Suppressor macrophage (primary cell): ENCODE measurements at places on chromosomes 1 and 21.

- DNase-seq, result no peak
Observed at GRCh38 chr1:6321205-6321604, 60.3 kb upstream of the GPR153 start.

DNA sequence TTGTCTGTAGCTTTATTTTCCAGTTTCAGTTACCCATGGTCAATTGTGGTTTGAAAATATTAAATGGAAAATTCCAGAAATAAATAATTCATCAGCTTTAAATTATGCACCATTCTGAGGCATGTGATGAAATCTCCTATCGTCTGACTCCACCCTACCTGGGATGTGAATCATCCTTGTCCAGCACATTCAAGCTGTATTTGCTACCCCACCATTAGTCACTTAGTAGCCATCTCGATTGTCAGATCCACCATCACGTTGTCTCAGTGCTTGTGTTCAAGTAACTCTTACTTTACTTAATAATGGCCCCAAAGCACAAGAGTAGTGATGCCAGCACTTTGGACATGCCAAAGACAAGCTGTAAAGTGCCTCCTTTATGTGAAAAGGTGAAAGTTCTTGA is 4.0 kb downstream of the STPG1 start:
- no peak for DNase-seq

- DNase-seq, result no peak
Observed at GRCh38 chr1:183089025-183089639, 65.9 kb downstream of the LAMC1 start.

DNA sequence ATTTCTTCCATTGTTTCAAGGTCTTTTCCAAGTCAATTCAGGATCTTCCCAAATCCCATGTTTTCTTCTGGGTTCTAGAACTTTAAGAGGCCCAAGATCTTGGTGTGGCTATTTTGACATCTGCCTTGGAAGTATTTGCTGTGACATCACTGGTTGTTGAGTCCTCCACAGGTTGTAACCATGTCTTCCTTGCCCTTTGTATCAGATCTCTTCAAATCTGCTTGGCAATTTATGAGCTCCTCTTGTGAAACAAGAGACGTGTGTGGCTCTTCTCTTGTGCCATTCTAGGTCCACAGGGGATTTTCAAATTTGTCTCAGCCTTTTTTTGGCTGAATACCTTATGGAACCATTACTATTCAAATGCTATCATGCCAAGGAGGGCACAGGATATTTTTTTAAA is 60.3 kb upstream of the KCNK2 start:
- DNase-seq, result no peak

GRCh38 chr1:232499188-232499587 is 130.7 kb downstream of the SIPA1L2 start:
- DNase-seq, result no peak

- no peak for DNase-seq
Observed at GRCh38 chr1:151143057-151143435, 3.4 kb downstream of the SEMA6C start.

GRCh38 chr1:213244664-213245091 is 193.6 kb downstream of the RPS6KC1 start:
- DNase-seq, result peak; percentile 58

GRCh38 chr21:44920694-44921604 is at the start of gene ITGB2:
Gene ITGB2 (minus strand): TSS chr21:44920899. CDS start chr21:44910782, 10,117 bp downstream.
- peak; percentile 77 for DNase-seq

GRCh38 chr1:242673652-242674051 is 149.2 kb upstream of the PLD5 start:
- no peak for DNase-seq

GRCh38 chr1:197519741-197520334 is 251.8 kb downstream of the CRB1 start:
- no peak for DNase-seq

DNA sequence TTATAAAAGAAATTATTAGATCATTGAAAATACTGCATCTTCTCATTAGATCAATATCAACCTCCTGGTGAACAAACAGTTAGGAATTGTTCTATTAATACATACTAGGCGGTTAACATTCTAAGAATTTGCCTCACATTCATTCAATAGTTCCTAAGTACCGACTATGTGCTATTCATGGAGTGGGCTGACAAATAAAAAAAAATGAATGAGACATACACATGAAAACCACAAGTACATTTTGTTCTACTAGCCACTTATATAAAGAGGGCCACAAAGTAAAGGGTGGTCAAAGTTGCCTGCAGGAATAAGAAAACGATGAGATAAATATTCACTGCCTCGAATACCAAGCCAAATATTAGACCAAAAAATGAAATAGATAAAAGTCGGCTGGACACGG is 294.4 kb downstream of the SDCCAG8 start:
- no peak for DNase-seq

DNA sequence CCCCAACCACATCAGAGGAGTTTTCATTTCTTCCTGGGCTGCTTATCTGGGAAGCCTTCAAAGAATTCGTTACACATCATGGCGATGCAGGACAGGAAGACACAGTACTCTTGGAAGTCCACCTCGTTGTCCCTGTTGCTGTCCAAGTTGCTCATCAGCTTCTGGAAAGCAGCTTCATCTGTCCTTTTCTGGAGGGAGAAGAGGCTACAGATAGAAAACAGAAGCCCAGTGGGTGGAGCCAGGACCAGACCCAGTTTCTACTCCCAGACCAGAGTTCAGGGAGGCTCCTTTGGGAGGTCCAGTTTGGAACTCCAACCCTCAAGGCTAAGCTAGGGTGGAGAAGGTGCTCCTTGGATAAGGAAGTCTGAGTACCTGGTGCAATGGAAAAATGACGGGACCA is 1.9 kb downstream of the S100A4 start:
- no peak for DNase-seq

DNA sequence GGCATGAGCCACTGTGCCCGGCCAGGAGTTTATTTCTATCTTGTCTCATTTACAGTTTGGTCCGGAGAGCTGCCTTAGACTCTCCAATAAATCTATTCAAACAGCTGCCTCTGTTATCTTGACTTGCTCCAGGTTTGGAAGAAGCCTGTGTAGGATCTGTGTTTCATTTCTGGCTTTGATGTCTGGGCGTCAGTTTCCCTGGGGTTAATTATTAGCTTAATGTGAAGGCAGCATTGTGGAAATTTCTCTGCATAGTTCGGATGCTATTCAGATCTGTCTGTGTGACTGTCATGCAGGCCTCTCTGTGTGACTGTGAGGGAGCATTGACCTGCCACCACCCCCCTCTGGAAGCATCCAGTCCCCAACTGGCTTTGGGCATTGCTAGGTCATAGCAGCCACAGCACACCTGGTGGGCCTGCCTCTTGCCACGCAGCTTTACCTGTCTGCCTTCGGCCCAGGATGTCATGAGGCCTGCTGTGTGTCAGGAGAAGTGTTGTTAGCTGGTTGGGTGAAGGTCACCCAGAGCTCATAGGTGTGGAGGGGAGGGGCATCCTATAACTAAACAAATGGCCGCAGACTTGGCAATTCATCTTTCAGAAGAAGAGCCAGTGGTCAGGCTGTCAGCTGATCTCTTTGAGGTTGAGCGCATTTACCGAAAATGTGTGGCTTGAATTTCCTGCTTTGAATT is 9.8 kb downstream of the IFNGR2 start:
- no peak for DNase-seq

- DNase-seq, result no peak
Observed at GRCh38 chr1:56931211-56931610, 34.6 kb downstream of the C8B start.

GRCh38 chr1:100396651-100397050 is 44.3 kb downstream of the CDC14A start:
- DNase-seq, result no peak

GRCh38 chr1:91325456-91325855 is 79.2 kb downstream of the HFM1 start:
- no peak for DNase-seq

DNA sequence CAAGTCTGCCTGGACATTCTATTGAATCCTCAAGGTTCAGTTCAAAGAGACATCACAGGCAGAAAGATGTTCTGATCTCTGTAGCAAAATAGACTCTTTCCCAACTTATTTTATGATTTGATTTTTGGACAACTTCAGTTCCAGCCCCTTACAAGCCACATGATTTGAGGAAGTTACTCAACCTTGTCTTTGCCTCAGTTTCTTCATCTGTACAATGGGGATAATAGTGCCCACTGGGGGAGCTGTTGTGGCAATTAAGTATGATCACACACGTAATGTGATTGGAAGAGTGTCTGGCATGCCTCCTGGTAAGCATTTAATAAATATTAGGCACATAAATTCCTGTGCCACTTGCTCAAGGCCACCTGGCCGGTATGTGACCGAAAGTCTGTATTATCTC is 130.6 kb downstream of the DAB1 start:
- DNase-seq, result no peak

GRCh38 chr1:23801876-23802275 is 1.3 kb upstream of the GALE start:
- DNase-seq, result no peak

DNA sequence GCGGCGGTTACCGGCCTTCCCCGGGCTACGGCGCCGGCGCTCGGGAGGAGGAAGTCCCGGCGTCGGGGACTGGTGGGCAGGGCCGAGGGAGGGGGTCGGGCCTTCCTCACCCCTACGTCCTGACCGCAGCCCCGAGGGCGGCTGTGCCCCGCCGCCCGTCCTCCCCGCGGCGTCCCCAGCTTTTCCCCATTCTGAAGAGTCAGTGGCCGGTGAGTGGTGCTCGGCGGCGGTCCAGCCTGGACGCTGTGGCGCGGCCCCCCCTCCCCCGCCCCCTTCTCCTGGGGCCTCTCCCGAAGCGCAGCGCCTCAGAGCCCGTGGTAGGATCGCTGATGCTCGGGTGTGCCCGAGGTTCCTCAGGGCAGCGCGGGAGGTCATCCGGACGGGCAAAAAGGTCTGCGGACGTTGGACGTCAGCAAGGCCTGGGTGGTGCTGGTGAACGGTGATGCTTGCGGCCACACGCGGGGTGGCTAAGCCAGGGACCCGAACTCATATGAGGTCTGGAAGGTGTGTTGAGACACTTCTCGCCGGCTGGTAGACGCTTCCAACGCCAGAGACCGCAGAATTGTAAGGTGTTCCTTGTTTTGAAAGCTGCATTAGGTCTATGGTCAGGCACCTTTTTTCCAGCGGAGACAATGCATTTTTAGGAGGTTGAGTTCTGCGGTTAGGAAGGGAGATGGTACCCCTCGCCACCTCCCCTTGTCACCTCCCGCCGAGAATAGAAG is 725 bp downstream of the SLC25A33 start:
- peak; percentile 65 for DNase-seq

- no peak for DNase-seq
Observed at GRCh38 chr1:54500107-54500431, 48.0 kb upstream of the ACOT11 start.

GRCh38 chr1:44642255-44642654 is 32.0 kb downstream of the TMEM53 start:
- DNase-seq, result no peak

- no peak for DNase-seq
Observed at GRCh38 chr1:37464443-37464842, 9.9 kb upstream of the ZC3H12A start.

GRCh38 chr1:210597555-210598134 is 268.9 kb downstream of the HHAT start:
- DNase-seq, result peak; percentile 56

DNA sequence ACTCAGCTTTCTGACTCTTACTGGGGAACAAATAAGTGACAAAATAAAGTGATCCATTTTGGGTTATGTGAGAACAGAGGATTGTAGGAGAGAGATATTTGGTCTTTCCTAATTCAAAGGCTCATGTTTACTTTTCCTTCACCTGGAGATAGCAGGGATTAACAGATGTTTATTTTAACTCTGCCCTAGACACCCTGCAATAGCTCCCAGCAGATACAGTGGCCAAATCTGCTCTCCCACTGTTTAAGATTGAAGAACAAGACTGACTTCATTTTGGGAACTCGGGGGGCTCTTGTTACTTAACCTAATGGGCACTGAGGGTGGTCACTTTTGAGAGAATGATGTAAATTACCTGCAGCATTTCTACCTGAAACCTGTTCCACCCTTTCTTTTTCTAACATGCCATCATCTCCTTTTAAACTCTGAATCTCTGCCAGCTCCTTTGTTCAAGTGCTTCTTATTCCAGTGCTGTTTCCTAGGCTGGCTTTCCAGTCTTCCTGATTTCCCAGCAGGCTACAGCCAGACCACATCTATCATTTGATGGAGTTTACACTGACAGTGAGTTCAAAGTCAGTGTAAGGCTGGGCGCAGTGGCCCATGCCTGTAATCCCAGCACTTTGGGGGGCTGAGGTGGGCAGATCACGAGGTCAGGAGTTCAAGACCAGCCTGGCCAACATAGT is 90.0 kb downstream of the SELENOF start:
- DNase-seq, result no peak

- DNase-seq, result peak; percentile 56
Observed at GRCh38 chr1:59061876-59062275, 235.0 kb upstream of the FGGY start.

GRCh38 chr1:160112357-160112756 is 3.2 kb upstream of the ATP1A2 start:
- no peak for DNase-seq

- no peak for DNase-seq
Observed at GRCh38 chr1:49408346-49408745, 615.4 kb downstream of the AGBL4 start.

DNA sequence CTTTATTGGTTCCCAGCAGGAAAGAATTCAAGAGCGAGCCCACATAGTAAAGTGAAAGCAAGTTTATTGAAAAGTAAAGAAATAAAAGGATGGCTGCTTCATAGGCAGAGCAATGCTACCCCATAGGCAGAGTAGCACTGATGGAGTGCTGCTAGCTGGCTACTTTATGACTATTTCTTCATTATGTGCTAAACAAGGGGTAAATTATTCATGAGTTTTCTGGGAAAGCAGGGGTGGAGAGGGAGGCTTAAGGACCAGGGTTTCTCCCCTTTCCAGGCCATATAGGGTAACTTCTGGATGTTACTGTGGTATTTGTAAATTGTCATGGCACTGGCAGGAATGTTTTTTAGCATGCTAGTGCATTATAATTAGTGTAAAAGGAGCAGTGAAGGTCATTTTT is 1271.4 kb downstream of the KCNT2 start:
- DNase-seq, result no peak

- no peak for DNase-seq
Observed at GRCh38 chr1:119101563-119101962, 38.9 kb downstream of the WARS2 start.

GRCh38 chr1:6279613-6280383 is 18.9 kb upstream of the GPR153 start:
- DNase-seq, result no peak

- DNase-seq, result no peak
Observed at GRCh38 chr1:157005965-157006364, 39.6 kb downstream of the ARHGEF11 start.

DNA sequence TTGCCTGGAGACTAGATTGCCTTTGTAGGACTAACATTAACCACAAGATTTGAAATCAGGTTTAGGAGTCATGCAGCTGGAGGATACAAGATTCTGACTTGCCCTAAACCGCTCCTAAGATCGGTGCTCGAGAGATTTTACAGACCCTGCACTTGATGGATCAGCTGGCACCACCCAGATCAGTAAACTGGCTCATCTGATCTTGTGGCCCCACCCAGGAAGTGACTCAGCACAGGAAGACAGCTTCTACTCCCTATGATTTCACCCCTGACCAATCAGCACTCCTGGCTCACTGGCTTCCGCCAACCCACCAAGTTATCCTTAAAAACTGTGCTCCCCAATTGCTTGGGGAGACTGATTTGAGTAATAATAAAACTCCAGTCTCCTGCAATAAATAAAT is 876 bp upstream of the CATSPERE start:
- no peak for DNase-seq
